ENCODE measurements at places on chromosomes 7 and 10.

DNA sequence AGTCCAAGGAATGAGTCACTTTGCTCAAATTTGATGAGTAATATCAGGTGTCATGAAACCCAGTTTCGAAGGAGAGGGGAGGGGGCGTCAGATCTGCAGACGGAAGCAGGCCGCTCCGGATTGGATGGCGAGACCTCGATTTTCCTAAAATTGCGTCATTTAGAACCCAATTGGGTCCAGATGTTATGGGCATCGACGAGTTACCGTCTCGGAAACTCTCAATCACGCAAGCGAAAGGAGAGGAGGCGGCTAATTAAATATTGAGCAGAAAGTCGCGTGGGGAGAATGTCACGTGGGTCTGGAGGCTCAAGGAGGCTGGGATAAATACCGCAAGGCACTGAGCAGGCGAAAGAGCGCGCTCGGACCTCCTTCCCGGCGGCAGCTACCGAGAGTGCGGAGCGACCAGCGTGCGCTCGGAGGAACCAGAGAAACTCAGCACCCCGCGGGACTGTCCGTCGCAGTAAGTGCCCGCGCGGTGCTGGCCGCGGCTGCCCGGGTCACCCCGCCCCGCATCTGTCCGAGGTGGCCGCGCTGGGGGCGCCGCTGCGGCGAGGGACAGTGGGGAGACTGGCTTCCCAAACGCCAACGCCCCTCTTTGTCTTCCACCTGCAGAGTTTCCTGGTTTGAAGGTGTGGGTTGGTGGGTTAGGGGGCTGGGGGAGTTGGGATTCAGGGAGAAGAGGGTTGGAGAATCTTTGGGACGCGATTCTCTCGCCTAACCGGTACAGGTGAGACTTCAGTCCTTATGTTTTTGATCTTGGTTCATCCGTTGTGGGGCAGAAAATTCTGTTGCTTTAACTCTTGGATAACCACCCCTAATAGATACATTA is at the start of gene TAC1:
TSS of gene TAC1 (plus strand) at position 351 of the 829 bp plus-strand sequence. CDS start 527 bp downstream, outside the sequence.
- no peak for DNase-seq

GRCh38 chr7:73606801-73607691 is 17.3 kb downstream of the MLXIPL start:
- DNase-seq, result peak; percentile 26

DNA sequence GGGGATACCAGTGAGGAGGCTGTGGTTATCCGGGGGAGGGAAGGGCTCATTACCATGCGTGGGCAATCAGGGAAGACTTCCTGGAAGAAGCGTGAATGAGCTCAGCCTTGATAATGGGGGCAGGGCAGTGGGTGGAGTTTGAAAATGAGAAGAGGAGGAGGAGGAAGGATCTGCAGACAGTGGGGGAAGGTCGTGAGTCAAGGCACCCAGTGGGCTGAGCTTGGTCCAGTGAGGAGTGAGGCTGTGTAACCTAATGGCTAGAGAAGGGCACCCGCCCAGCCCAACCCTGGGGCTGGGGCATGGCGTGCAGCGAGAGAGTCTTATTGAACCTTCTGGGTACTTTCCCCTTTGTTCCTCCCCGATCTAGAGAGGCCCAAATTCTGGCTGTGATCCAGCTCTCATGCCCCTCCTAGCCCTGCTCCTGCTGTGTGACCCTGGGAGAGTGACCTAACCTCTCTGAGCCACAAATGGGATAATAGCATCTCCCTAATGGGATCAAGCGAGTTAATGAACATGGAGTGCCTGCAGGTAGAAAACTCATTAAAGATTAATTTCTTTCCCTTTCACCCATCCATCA is 31.5 kb downstream of the CLIP2 start:
- DNase-seq, result no peak

DNA sequence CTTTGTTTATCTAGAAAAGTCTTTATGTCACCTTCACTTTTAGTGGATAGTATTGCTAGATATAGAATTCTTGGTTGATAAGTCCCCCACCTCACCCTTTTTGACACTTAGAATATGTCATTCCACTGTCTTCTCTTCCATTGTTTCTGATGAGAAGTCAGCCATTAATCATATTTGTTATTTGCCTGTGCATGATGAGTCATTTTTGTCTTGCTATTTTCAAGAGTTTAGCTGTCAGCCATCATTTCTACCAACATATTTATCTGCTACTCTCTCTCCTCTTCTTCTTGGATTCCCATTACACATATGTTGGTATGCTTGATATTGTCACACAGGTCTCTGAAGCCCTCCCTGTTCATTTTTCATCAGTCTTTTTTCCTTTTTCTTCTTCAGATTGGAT is 160.8 kb upstream of the TCF7L2 start:
- no peak for DNase-seq

DNA sequence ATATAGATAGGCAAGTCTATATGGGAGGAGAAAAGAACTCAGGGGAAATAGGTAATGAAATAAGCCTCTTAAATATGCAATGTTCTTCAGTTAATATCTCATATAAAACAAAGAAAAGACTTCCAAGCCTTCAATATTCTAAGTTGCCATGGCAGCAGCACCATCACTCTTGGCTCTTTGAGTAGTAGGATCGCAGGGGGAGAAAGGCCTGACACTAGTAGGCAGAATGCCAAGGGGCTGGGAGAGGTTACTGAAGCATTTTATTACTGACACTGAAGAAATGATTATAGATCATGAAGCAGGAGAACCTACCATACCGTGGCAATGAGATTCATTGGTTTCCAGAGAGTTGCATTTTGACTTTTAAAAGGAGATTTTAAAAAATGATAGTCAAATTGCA is 193.9 kb downstream of the NXPH1 start:
- DNase-seq, result no peak

DNA sequence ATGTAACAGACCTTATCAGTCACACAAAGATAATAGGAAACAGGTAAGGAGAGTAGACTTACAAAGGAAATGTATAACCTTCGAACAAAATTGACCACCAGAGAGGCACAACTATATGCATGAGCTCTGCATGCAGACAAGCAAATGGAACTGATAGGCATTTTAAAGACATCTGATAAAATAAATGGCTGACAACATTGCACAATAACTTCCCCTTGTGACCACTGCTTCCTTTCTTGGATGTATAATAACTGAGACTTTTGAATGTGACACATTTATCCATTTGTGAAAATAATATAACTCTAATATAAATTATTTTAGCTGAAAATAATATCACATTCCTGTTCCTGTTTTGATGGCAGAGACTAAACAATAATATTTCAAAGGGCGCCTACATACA is 654.2 kb upstream of the STEAP1 start:
- DNase-seq, result no peak

- DNase-seq, result no peak
Measured at GRCh38 chr7:47482013-47482875, 99.7 kb downstream of the TNS3 start.

- DNase-seq, result no peak
Measured at GRCh38 chr10:26378861-26379294, 59.3 kb upstream of the APBB1IP start.

DNA sequence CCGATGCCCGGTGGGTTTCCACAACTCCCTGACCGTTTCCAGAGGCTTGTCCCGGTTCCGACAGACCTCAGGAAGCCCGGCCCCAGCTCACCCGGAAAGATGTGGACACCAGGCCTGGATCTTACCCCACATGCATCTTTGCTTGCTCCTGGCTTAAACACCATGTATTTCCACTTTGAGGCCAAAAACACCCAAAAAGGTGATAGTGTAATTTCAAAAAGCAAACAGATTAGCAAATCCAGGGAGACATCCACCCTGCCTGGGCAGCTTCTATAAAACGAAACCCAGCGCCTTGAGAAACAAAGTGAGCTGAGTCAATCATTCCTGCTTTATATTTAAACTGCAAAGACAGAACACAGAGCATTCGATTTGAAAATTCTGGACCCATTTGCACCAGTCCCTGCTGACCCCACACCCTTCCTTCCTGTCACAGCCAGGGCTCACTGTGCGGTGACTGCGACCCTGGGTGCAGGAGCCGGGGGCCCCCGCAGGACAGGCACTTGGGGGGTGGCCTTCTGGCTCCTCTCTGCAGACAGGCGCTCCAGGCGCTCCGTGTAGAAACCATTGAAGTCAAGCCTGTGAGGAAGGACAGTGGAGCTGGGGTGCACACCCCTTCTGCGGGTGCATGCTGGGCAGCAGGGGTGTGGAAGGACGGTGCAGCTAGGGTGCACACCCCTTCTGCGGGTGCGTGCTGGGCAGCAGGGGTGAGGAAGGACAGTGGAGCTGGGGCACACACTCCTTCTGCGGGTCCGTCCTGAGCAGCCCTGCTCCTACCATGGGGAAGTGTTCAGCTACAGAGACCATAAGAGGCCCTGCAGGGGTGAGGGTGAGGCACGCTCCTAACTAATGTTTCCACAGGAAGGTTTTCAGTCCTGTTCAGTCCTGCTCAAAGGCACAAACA is 2.9 kb upstream of the ADAM8 start:
- no peak for DNase-seq

DNA sequence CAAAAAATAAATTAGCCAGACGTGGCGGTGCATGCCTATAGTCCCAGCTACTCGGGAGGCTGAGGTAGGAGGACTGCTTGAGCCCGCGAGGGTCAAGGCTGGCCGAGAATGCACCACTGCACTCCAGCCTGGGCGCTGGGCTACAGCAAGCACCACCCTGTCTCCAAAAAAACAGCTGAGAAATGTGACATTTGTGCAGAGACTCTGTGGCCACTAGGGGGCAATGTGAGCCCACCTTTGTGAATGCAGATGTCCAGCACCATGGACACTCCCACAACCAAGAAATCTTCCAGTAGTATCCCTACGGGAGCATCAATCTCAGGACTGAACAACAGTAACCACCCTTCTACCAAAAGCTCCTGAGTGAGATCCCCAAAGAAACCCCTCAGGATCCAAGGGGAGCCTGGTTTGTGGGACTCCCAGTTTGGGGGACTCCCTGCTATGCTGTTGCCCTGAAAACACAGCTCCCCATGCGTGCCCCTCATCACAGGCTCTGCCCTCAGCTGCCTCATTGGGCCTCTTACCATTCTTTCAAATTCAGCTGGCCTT is 6.2 kb upstream of the AHCYL2 start:
- peak; percentile 60 for DNase-seq

DNA sequence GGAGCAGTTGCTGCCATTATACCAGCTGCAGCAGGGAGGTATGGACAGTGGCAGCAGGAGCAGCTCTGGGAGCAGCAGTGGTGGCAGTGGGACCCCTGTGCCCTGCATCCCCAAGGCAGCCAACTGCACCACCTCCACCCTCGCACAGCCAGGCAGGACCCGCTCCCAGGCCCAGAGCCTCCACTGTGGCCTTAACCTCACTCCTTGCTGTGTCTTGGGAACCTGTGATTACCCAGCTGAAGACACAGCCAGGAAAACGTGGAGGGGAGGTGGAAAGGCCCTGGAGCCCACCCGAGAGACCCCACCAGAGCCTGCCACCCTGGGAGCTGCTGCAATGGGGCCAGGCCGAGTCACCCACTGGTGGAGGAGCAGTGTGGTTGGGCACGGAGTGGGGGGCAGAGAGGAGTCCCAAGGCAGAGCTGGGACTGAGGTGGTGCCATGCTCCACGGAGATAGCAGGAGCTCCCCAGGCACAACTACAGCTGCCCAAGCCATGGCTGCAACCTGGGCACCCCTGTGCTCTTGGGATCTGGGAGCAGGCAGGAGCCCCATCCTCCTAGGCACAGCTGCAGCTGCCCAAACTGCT is 20.4 kb downstream of the LRRC72 start:
- DNase-seq, result no peak

DNA sequence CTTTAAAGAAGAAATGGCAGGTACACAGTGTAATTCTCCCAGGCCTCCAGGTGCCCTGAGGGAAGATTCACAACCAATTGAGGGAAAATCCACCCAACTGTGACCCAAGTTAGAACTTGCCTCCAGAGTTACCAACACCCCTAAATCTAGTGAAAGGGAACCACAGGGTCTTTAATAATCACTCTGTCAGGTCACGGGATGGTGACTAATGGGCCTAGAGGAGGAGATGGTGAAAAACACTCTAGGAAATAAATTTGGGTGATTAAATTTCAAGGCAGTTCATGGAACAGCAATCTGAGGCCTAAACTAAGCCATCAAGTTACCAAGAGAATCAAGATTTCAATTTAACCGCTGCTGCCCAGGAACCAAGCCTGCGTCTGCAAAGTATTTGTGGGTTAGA is 26.7 kb upstream of the SLF2 start:
- no peak for DNase-seq

DNA sequence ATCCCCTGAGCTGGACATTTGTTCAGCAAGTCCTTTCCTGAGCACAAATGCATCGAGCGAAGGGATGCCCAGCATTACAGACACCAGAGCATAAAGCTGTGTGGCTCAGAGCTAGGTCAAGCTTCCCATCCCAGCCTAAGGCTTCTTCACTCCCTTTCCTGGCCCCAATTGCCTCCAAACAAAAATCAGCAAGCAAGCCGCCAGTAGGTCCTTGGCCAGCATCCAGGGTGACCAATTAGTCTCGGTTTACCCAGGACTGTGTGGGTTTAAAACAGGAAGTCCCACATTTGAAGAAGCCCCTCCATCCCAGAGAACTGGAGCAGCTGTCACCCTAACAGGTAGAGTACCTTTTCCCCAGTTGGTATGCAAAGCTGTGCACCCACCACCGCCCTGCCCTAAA is 51.2 kb downstream of the PRKAG2 start:
- no peak for DNase-seq

GRCh38 chr10:3625959-3626751 is 158.9 kb downstream of the KLF6 start:
- DNase-seq, result no peak

DNA sequence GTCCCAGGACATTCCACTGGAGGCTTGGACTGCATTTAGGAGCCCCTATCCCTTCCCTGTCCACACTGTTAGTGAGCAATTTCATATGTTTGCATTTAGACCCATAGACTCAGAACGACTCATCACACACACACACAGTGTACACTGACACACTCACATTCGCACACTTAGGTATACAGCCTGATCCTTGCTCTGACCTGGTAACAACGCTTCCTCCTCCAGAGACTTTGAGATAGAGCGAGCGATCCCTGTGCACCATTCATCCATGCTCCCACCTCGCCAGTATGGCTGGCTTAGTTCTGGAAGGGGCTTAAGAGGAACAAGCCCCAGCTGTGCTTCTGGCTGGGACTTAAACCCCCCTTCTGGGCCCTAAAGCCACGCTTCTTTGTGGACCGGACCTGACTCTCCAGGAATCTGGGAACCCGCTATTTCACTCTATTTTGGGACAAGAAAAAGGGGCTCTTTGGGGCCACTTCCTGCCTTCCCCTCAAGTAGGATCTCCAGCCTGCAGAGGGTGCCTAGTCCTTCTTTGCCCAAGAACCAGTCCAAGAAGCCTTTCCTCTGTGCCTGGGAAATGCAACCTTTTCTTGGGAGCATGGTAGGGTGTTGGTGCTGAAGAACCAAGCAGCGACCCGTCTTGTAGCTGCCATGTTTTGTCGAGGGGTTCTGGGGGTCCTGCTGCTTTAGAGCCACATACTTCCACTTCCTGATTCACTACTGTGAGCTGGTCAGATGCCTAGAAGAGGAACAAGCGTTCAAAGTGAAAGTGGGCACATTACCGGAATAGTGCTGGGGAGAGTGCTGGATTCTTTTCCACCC is 1.1 kb upstream of the HOXA13 start:
- no peak for DNase-seq

- no peak for DNase-seq
Measured at GRCh38 chr10:114538181-114538906, 119.7 kb downstream of the ABLIM1 start.

- DNase-seq, result no peak
Measured at GRCh38 chr7:139682136-139683013, 95.4 kb downstream of the HIPK2 start.

- no peak for DNase-seq
Measured at GRCh38 chr7:116382375-116382774, 117.2 kb upstream of the CAV2 start.
